ENCODE measurements at places on chromosomes 3 and 15. TPM values are rescaled to one million over a fixed set of nuclear protein-coding genes. Genes with fewer than 3 reads are reported as not detected.

DNA sequence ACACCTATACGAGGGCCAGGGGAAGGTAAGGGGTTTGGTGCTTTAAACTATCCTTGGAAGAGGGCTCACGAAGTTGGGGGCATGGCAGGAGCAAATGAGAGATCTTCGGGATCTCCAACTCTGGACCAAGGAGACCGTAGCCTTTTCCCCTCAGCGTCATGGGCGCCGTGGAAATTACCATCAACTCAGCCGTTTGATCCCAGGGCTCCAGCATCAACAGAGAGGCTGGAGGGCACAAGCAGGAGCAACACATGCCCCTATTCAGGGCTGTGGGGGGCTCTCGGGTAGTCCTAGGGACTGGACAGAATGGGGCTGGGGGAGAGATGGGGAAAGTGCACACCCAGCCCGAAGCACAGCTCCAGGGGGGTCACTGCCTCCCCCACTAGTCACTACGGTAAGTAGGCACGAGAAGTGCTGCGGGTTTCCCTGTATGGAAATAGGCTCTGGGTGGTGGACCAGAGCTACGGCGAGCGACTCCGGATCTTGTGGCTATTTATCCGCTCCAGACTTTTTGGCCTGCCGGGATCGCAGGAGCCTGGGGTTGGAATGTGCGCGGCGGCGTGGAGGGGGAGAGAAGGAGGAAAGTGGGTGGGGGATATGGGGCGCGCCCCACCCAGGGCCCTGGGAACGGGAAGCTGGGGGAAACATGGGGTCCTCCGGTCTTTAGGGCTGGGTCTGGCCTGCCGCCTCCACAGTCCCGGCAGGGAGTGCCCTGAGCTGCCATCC is 539 bp upstream of the LAMB2 start:
- peak; percentile 91 for DNase-seq

DNA sequence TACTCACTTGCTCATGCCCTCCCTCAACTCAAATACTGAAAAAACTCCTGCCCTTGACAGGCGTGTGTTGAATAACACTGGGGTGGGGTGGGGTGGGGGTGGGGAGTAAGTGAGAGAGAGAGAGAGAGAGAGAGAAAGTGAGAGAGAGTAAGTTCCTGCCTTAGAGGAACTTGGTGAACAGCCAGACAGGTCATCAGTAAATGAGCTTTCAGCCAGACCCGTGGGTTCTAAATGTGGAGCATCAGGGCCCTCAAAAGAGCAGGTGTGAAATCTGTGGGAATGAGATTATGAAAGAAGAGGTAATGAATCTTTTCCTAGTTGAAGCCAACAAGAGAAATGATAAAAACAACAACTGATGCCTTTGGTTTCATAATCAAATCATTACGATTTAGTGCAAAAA is 134.4 kb upstream of the FAM3D start:
- no peak for DNase-seq

- DNase-seq, result no peak
These were observed 17.2 kb upstream of the RAP2B start for GRCh38 chr3:153144779-153145178.

- DNase-seq, result no peak
These were observed 318.5 kb downstream of the EDEM1 start for GRCh38 chr3:5505997-5506396.

DNA sequence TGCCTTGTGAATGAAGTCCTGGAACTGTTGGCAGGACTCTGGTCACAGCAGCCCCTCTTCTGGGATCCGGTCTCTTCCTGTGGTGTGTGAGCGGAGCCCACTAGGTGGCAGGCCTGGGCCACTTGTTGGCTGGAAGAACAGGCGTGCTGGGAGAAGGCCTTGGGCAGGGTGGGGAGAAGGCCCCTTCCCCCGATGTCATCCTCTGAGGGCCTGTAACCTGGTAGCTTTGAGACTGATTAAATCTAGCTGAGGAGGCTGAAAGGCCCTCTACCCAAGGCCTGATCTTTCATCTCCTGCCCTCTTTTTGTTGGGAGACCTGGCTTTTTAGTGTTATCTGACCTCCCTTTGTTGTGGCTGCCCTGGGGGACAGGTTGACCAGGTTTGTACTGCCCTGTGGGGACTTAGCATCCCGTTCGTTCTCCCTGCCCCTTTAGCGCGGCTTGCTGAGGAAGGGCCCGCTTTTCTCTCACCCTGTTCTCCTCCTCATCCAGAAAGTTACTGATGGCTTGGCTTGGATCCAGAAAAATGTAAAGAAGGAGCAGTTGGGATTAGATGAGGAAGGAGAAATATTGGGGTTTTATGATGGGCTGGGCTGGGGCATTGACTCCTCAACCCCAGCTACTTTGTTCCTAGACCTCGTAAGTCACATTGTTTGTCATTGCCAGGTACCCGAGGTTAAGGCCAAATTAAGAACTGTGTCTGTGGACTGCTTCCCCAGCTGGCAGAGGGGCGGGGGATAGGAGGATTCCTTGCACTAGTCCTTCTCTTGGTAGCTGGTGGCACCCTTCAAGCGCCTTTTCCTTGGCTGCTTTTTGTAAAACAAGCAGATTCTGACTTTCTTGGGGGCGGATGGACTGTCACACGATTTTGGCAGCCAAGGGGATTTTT is 48.5 kb downstream of the CHCHD6 start:
- DNase-seq, result peak; percentile 85

DNA sequence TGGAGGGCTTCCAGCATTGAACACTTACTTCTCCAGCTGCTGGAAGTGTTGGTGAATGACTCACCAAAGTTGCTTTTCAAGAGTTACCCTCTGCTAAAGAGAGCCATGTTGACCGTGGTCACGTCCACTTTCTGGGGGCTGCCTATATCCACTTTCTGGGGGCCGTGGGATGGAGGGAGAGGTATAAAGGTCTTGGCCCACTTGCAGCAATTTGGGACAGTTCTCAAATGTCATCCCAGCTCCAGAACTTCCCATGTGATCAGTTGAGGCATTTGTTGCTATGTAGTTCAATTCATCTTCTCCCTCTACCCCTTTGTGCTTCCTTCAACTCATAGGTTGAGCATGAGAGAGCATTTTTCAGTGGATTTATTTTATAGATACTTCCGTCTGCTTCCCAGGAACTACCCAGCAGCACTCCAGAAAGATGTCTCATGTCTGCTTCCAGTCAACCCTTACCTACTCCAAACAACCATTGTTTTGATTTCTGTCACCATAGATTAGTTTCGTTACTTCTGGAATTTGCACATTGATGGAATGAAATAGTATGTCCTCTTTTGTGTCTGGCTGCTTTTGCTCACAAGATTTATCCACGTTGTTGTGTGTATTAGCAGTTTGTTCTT is 130.6 kb downstream of the TCF12 start:
- no peak for DNase-seq

DNA sequence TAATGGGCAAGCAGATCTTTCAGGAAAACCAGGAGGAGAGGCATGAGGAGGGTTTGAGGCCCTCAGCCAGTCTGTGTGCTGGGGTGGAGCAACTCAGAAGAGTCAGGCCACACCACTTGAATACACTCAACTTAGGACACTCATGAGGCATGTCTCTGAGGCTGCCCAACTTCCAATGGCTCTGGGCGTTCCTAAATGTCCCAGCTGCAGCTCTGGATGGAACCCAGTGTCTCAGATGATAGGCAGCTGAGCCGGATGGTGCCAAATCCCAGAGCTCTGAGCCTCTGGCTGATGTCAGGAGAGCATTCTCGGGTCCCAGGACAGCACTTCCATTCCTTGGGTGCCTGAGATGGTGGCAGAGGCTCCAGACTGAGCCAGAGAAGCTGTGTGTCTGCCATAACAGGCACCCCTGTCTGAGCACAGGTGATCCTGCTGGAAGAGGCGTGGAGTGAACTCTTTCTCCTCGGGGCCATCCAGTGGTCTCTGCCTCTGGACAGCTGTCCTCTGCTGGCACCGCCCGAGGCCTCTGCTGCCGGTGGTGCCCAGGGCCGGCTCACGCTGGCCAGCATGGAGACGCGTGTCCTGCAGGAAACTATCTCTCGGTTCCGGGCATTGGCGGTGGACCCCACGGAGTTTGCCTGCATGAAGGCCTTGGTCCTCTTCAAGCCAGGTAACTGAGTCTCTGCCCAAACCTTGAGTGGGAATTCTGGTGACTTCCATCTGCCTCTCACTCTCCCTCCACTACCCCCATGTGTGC is 2.8 kb downstream of the NR2E3 start:
- DNase-seq, result peak; percentile 68

GRCh38 chr3:173371848-173372487 is 25.6 kb upstream of the NLGN1 start:
- DNase-seq, result no peak

GRCh38 chr3:195856410-195857084 is 44.8 kb upstream of the MUC4 start:
- DNase-seq, result no peak

The PGBD4 gene
- total RNA-seq, result 1.8 TPM

Measured in Right ventricle myocardium inferior (tissue), 1 donor.